Activated CD4-positive, alpha-beta memory T cell treated with anti-CD3 and anti-CD28 coated beads, Interleukin-2, amount 10 ng/mL, durations not matched to agents 7 days and 5 days (primary cell): ENCODE measurements at places on chromosomes 6 and 20.
A peak's percentile ranks its signal among the peaks of the same experiment; 100 is the strongest.

- no peak for DNase-seq
Observed at GRCh38 chr20:37699202-37699601, 5.4 kb downstream of the CTNNBL1 start.

DNA sequence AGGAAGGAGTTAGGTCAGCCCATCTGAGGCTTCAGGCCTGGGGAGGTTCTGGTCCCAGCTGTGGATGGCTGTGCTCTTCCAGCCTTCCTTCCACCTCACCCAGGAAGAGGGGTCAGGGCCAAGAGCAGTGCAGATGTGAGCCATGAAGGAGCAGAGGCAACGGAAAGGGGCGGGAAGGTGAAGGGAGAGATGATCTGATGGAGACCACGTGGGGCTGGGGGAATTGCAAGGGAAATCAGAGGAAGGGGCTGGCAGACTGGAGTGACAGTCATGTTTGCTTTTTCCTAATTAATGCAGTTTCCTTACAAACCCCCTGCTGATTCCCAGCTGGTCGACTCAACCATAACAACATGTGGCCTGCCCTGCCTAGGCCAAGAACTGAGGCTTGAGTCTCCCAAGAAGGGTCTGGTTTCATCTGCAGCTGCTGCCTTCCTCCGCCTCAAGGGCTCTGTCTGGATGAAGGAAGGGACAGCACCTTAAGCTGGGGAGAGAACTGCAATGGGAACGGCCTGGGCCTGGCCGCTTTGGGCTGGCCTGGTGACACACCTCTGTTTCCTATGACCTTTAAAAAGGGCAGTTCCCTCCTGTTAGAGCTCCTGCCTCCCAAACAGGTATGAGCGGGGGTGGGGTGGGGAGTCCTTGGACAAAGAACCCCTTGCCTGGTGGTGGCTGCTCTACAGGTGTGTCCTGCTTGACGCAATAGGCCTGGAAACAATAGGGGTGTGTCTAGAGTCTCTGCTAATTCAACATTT lies 7.8 kb upstream of the MRPS18A start:
- DNase-seq, result no peak

DNA sequence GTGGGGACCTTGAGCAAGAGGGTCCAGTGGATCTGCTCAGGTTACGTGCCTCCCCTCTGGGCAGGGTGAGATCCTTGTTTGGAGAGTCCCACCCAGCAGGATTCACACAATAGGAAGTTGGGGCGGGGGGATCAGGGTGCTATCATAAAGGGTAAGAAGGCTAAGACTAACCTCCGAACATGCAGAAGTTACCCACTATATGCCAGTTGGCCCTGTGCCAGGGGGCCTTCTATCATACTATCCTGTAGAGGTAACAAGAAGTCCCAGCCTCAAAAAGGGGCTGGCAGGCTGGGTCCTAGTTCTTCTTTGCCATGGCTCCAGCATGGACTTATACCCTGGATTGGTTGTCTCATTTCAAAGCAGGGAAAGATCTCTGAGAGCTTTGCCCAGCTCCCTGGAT lies 94.1 kb downstream of the CDH26 start:
- no peak for DNase-seq

GRCh38 chr6:168044521-168045130 lies 34.4 kb downstream of the FRMD1 start:
- DNase-seq, result no peak

- no peak for DNase-seq
Observed at GRCh38 chr6:145842693-145843546, 28.3 kb upstream of the FBXO30 start.

DNA sequence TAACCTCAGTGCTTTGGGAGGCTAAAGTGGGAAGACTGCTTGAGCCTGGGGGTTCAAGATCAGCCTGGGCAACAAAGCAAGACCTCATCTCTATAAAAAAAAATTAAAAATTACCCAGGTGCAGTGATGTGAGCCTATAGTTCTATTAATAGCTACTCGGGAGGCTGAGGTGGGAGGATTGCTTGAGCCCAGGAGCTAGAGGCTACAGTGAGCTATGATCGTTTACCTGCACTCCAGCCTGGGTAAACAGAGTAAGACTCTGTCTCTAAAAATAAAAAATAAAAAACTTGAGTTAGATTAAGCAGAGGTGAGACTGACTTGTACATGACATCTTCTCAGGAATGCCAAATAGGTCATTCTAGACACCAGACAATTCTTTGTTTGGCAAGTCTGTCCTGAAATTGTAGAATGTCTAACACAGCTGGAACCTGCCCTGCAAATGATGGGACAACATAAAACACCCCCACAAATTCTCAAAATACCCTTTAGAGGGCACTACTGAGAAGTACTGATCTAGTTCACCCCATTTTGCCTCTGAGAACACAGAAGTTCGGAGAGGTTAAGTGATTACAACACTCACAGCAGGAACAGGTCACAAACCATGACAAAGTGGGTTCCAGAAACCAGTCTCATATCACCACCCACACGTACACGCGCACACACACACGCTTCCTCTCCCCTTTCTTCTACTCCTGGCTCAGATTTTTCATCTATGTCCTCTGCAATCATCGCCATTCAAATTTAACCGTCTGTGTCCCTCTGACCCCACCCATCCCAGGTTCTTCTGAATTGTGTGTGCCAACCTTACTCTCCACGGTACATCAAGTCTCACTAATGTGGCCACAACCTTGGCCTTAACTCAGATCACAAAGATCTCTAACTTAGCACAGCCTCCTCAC lies 38.3 kb downstream of the ARHGAP18 start:
- peak; percentile 74 for DNase-seq

- DNase-seq, result no peak
Observed at GRCh38 chr6:168709390-168709789, 268.4 kb downstream of the SMOC2 start.

- no peak for DNase-seq
Observed at GRCh38 chr6:145863366-145863765, 48.8 kb upstream of the FBXO30 start.

- no peak for DNase-seq
Observed at GRCh38 chr6:31521835-31522234, 6.9 kb upstream of the MCCD1 start.

GRCh38 chr20:62482974-62483373 lies 7.2 kb upstream of the GATA5 start:
- DNase-seq, result no peak

DNA sequence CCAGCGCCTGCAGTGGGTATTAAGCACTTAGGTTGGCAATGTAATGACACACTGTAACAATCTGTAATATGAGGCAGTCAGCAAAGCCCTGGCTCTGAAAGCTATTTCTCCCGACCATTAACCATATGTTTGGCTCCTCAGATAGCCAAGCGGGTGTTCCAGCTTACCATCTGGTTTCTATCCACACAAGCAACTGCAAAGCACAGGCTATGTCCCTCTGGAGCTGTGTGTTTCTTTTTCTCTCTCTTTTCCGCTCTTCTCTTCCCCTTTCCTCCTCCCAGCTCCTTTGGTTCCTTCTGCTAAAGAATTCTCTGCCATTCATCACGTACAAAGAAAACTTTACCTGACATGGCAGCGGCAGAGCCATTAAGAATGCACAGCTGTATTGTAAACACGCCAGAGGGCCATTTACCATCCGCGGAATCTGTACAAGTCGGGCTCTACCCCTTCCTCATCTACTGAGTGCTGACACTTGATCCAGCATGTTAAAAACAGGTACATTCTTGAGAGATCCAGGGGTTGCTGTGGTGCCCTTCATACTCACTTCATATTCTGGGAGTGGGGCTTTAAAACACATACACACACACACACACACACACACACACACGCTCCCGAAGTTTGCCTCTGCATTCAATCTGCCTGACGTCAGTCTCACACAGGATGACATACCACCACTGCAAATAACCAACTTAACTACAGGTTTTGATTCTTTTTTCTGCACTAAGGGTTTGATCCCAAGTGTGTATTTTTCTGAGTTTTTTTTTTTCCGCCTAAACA lies 77.2 kb downstream of the BACH2 start:
- DNase-seq, result no peak

DNA sequence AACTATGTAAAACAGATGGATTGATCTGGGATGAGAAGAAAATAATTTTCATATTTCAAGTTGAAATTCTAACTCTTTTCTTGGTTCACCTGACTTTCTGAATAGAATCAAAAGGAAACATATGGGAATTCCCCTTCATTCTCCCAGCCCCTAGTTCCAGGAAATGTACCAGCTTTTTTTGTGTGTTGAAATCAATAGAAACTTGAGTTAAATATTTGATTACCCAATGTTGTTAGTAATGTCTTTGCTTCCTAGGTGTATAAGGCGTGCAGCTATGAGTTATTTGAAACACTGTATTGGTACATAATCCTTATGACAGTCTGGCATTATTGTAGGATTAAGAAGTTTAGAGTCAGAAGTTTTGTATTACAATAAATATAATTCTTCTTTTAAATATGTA lies 21.5 kb downstream of the VNN2 start:
- DNase-seq, result no peak

DNA sequence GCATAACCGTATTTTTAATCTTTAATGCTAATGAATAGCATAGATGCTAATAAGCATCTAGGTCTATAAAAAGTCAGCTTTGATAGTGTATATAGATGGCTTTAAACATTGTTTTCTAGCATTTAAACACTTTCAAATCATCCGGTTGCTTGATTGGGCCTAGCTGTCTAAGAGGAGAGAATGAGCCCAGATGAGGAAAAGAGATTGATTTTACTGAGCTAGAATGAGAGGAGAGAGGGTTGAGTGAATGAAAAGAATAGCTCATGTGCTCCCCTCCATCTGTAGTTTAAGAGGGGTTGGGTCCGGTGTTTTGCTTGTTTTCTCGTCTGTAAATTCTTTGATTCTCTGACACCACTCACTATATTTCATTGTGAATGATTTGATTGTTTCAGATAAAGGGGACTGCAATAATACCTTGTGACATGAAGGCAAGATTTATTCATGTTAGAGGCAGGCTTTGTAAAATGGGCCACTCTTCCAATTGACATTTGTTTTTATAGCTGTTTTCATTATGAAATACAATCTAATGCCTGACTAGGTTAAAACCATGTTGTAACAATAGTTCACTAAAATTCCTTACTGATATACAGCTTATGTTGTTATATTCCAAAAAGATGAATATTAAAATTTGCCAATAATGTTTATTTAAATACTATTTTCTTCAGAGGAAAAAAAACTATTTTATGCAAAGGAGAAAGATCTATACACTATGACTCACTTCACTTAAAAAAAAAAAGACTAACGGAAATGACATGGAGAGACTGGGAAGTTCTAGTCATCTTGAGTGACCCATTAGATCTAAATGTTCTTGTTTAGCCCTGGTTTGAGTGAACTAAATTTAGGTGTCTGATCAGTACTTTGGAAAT lies 3.2 kb downstream of the PTPN1 start:
- no peak for DNase-seq

GRCh38 chr6:101181006-101181405 lies 212.5 kb upstream of the GRIK2 start:
- no peak for DNase-seq

GRCh38 chr6:4924661-4925271 lies 79.1 kb downstream of the RPP40 start:
- no peak for DNase-seq

DNA sequence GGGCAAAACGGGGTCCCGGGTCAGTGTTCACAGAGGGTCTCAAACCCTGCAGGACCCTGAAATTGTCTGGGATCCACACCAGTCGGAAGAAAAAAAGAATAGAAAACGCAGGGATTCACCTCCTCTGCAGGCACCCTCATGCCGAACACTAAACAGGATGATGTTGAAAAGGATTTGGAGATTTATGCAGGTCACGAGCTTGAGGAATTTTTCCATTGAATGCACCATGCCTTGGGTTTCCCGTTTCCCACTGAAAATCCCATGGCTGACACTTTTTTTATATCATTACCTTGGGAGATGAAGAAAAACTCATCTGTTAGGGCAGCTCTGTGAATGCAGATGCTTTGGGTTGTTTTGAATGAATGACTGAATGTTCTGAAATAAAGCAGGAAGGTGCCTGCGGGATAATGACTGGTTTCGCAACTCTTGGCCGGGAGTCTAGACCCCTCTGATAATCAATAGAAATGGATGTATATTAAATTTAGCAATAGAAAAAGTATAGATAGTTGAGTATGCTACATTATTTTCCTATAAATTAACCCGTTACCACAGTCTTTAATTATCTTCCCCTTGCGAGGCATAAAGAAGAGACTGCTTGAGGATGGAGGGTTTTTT lies 147.5 kb upstream of the AFDN start:
- DNase-seq, result no peak

DNA sequence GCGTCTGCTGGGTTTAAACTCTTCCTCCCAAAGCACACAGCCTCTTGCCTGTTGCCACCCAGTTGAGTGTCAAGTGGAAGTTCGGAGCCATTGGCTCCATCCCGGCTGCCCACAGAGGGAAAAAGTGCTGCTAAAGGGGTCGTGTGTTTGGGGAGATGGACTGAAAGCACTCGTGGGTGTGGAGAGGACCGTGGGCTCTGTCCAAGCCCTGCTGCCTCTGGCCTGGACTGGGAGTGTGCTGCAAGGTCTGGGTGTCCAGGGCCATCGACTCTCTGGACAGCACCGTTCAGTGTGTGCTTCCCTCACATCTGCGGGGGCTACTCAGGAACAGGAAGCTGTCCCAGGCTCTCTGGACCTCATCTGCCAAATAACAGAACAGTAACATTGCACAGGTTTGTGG lies 269.3 kb downstream of the DLL1 start:
- DNase-seq, result no peak

DNA sequence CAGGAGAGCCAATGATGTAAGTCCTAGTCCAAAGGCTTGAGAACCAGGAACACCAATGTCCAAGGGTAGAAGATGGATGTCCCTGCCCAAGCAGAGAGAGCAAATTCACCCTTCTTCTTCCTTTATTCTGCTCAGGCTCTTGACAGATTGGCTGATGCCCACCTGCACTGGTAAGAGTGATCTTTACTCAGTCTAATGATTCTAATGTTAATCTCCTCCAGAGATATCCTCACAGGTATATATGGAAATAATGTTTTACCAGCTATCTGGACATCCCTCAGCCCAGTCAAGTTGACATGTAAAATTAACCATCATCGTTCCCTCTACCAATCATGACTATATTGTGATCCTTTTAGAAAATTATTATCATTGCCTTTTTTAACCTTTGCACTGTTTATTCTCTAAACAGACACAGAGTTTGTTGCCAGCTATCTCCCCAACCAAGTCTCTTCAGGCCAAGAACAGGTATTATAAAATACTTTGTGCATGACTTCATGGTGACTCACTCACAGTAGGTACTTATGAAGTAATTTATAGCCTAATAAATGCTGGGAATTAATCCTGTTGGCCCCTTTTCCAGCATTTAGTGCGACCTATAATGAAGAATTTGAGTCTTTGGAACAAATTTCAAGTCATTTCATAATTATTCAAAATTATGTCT lies 26.2 kb upstream of the TSHZ2 start:
- no peak for DNase-seq

- no peak for DNase-seq
Observed at GRCh38 chr6:80234401-80234800, 127.9 kb downstream of the BCKDHB start.
